Left renal pelvis (tissue), 4 donors: ENCODE measurements at places on chromosomes 2 and 18.

GRCh38 chr18:55323051-55323994, 264.7 kb downstream of the TCF4 start:
- DNase-seq = no peak

GRCh38 chr2:121771976-121772742, 16.7 kb downstream of the TSN start:
- peak; percentile 39 for DNase-seq

- DNase-seq = no peak
These were observed 177.9 kb upstream of the ARL4C start for GRCh38 chr2:234674781-234675201.

DNA sequence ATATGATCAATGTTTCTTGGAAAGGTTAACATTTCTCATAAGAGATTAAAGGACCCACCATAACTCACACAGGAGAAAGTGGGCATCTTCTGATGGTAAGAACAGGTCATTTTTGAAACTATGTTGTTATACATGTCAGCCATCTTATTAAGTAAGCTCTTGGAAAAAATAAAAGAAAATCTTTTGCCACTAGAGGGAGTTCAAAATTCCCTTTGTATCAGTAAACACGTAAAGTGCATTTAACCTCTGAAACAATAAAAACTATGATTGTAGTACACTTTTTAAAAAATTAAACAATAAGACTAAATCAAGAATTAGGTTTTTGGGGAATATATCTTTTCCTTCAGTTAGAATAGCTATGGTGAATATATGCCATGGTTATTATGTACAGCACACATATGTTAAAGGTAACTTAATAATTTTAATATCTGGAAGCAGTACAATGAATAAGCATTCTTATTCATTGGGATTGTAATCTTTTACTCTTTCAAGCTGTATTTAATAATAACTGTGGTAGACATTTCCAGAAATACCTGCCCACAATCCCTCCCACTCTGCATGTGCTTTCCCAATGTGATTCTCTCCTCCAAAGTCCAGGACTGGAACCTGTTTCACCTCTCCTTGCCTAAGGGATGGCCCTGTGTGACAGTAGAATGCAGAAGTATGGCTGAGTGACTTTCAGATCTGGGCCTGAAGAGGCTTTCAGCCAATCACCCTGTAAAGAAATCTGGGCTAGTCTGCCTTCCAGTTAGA, 64.2 kb downstream of the RBMS1 start:
- no peak for DNase-seq
